Lung (tissue), 17 donors: ENCODE measurements at places on chromosomes 4 and X.
A peak's percentile ranks its signal among the peaks of the same experiment; 100 is the strongest.

DNA sequence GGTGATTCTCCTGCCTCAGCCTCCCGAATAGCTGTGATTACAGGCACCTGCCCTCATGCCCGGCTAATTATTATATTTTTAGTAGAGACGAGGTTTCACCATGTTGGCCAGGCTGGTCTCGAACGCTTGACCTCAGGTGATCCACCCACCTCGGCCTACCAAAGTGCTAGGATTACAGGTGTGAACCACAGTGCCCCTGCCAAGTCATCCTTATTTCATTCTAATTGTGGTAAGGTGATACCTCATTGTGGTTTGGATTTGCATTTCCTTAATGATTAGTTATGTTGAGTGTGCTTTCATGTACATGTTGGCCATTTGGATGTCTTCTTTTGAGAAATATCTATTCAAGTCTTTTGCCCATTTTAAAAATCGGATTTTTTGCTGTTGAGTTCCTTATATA is 93.0 kb downstream of the USP9X start:
- no peak for DNase-seq

GRCh38 chr4:150358691-150359090 is 223.3 kb upstream of the MAB21L2 start:
- DNase-seq: no peak

DNA sequence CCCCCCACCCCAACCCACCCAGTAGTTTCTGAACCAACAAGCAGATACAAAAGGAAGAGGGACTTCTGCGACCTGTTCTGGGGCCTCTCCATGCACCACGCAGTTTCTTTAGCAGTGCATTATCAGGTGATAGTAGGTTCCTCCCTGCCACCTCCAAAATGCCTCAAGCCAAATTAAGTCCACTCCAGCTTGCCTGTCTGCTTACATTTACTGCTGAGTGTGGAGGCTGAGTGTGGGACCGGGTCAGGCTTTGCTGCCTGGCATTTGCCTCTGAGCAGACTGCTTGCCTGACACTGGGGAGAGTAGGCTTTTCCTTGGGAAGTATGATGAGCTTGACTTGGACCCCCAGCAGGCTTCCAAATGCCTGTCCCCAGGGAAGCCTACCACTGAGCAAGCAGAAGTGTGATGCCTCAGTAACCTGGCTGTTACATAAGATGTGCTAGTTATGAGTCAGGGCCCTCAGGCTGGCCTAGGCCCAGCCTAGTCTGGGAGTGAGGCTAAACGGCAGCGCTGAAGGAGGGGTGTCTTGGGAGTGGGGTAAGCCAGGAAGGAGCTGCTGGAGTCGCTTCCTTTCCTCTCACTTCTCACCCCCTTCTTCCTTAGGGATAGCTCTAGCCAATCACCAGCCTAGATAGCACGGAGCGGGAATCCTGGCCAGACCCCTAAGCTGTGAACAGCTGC is 9.0 kb downstream of the TSC22D3 start:
- DNase-seq: peak; percentile 65

- DNase-seq: no peak
Measured at GRCh38 chr4:140928880-140929279, 172.7 kb upstream of the TBC1D9 start.

- DNase-seq: no peak
Measured at GRCh38 chr4:73871511-73872310, 2.5 kb downstream of the CXCL1 start.

DNA sequence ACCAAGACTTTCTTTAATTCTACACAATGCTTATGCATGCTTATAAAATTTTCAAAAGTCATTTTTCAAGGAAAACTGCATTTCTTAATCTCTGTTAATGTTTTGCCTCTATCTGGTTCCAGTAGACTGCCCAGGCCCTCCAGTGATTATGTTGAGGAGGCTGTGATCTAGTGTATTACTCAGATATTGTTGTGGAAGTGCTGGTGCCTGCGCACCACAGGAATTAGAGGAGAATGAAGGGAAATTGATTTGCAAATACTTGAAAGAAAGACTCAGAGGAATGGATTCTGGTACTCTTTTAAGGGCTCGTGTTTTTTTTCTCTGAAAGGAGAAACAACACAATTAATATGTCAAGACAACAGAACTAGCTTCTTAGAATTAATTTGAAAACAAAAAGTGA is 1015.1 kb downstream of the RPA4 start:
- DNase-seq: no peak

DNA sequence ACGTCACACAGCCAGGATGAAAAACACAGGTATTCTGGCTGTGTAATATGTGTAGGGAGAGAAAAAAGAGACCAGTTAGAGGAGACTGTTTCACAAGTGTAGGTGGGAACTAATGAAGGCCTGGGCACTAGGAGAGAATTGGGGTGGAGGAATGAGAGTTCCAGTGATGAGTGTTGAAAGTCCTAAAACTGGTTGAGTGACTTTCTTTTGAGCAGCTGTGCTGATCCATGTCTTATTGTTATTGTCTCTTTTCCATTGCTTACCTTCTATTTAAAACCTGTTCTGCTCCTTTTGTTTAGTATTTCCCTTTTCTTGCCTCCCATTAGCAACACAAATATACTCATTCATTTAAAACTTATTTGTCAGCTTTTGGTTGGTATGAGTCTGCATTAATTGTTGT is 88.7 kb downstream of the PDLIM5 start:
- DNase-seq: no peak

- no peak for DNase-seq
Measured at GRCh38 chrX:48466696-48467095, 3.4 kb downstream of the SLC38A5 start.

DNA sequence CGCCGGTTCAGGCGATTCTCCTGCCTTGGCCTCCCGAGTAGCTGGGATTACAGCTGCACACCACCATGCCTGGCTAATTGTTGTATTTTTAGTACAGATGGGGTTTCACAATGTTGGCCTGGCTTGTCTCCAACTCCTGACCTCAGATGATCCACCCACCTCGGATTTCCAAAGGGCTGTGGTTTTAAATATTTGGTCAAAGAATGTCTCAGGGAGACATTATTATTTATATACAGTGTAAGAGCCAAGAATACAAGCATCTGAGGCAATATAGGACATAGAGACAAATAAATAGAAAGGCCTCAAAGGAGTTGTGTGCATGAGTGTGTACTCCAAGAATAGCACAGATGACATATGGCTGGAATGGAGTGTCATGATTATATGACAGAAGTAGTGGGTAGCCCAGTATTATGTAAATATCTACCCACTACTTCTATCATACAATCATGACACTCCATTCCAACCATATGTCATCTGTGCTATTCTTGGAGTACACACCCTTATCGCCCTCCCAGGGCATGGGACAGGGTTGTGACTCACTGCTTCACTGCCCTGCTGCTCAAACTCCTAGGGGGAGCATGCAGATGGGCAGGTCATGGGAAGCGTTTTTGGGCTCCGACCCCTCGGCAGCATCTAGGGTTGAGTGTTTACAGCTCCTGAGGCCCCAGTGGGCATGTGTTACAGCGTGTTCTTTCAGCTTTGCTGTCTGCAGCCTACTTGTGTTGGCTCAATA is 1649.8 kb upstream of the PCDH10 start:
- peak; percentile 1 for DNase-seq

DNA sequence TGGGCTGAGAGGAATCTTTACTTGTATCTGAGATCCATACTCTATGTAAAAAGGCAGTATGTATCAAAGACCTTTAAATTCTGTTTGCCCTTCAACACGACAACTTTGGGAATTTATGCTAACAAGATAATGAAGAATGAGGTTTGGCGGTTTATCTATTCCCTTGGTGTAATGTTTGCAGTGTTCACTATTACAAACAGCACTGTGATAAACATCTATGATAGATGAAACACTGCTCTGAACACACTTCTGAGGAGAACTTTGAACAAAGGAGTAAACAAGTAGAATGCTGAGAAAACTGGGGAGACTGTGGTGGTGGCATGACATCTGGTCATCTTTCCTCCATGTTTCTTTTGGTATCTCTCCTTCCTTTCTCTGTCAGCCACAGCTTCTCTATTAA is 126.9 kb downstream of the PDE5A start:
- DNase-seq: no peak

- no peak for DNase-seq
Measured at GRCh38 chrX:152824841-152825374, 5.6 kb downstream of the CETN2 start.

GRCh38 chr4:133145758-133146573 is 3.1 kb upstream of the PCDH10 start:
- DNase-seq: no peak

GRCh38 chr4:120658772-120659171 is 263.8 kb downstream of the PRDM5 start:
- DNase-seq: no peak

- DNase-seq: no peak
Measured at GRCh38 chr4:31657859-31658570, 937.8 kb downstream of the PCDH7 start.

- DNase-seq: peak; percentile 81
Measured at GRCh38 chrX:119686087-119686691, 6.8 kb downstream of the SEPTIN6 start.

- no peak for DNase-seq
Measured at GRCh38 chrX:110004215-110004614, 1.3 kb downstream of the TMEM164 start.

DNA sequence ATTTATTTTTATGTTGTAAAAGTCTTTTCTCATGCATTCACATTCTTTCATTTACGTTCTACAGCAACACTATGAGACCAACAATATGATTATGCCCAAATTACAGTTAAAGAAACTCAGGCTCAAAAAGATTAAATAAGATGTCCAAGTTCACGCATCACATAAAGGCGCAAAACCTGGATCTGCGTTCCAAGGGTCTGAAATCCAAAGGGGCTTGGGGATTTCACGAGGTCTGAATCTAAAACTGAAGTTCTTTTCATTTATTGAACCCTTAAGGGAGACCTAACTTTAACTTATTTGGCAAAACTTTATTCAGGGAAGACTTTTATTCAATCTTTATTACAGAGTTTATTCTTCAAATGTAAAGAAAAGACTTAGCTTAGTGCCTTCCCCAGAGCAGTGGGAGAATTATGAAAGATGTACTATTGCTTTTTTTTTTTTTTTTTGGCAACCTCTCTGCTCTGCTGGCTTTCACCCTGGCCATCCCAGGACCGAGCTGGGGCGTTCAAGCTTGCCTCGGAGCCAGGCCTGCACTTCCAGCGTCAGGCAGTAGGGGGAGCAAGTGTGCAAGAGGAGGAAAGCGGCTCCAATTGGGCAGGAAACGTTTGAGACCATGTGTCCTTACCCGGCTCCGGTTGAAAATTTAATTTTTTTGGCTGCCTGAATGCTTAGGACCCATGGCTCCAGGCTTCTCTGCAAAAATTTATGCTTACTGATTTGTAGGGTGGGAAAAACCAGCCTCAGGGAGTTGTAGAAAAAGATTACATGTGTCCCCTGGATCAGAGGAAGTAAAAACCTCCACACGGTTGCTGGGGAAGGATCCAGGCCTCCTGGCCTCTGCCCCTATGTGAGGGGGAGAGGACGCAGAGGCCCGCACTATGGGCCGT is 344.3 kb upstream of the KLF3 start:
- peak; percentile 97 for DNase-seq

DNA sequence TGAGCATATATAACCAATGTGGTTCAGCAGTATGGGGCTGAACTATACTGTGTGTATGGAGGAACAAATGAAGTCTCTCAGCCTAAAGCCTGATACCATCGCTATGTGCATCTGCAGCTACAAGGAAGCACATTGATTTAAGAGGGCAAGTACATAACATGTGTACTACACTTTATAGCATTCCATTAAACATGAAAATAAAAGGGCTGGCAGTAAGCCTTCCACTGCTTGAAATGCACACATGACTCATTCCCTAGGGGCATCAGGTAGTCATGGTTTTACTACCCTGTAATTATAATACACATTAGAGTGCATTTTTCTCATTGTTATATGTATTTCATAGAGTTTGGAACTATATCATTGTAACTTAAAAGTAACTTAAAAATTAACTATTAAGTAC is 51.2 kb downstream of the SMARCA1 start:
- DNase-seq: no peak

DNA sequence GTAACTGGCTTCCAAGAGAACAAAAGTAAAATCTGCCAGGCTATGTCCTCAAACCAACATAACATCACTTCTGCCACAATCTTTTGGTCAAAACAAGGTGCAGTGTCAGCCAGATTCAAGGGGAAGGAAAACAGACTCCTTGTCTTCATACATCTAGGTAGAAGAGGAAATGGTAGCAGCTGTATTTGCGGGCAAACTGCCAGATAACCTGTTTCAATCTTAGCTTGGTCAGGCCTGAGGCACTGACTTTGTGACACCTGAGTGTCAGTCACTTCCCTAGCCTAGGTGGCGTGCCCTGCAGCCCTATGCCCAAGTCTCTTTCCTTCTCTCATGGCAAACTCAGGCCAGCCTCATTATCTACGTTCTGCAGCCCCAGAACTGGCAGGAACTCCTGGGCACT is 146.2 kb upstream of the JADE1 start:
- peak; percentile 15 for DNase-seq

GRCh38 chrX:21559417-21559816 is 98.7 kb downstream of the KLHL34 start:
- DNase-seq: no peak

GRCh38 chr4:12949719-12950490 is 534.2 kb downstream of the RAB28 start:
- no peak for DNase-seq

GRCh38 chr4:41177016-41177415 is 37.3 kb downstream of the APBB2 start:
- no peak for DNase-seq

DNA sequence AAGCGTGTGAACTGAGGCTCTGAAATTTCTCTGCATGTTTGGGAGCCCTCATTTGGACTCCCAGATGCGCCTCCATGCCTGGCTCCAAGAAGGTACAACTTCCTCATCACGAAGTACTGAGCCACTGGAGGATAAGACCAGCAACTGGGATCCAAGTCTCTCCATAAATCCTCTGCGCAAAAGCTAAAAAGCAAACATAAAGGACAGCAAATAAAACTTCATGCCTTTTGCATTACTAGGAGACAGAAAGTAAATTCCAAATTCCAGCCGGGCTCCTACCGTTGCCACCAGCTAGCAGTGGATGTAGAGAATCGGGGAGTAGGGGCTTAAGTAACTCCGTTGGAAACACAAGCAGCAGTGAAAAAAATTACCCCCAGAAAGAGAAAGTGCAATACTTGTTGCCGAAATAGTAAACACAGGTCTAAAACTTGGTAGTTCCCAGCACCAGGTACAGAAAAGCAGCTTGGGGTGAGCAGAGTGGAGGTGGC is 477.1 kb upstream of the TENM3 start:
- no peak for DNase-seq

- DNase-seq: no peak
Measured at GRCh38 chr4:114343015-114343414, 255.6 kb upstream of the UGT8 start.

DNA sequence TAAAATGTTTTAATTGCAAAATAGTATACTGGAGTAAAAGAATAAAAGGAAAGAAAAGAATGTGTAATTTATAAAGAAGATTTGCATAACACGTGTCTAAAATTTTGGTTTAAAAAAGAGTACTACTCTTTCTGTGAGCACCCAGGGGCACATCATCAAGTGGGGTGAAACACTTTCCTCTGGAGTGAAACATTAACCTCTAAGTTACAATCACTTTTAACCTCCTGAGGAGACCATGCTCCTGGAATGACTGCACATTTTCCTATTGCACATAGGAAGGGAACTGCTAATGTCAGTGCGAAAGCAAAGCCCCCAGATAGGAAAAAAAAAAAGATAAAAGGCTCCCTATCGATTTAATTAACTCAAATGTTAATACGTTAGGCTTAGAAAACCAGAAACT is 13.3 kb downstream of the VEGFC start:
- DNase-seq: no peak
